Stimulated activated CD4-positive, alpha-beta T cell treated with anti-CD3 and anti-CD28 coated beads, Interleukin-1b, Interleukin-23, amount 100 ng/mL, for 1 hour (primary cell): ENCODE measurements at places on chromosomes 4 and X.

GRCh38 chr4:83516042-83516772, 19.7 kb upstream of the GPAT3 start:
- DNase-seq: no peak

DNA sequence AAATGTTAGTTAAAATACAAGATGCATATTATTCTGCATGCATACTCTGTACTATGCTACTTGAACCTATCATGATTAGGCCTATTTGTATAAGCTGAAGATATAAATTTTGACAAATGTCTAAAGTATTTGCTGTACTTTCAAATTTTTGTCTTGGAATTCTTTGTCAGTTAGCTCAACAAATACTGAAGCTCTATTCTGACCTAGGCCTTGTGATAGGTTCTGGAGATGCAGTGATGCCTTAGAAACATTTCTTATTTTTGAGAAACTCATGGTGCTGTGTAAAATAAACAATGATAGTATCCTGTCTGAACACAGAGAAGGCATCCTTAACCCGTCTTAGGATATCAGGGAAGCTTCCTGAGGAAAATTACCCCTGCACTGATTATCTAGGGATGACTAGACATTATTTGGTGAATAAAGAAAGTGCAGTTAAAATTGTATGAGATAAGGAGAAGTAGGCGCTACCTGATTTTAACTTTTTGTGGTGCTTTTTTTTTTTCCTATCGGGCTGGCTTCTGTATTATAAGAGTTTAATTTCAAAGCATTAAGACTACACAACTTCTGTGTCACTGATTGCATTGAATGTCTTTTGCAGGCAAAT, 43.4 kb downstream of the MOB1B start:
- no peak for DNase-seq

GRCh38 chr4:70997546-70997945, 4.1 kb downstream of the DCK start:
- DNase-seq: no peak

- DNase-seq: no peak
These were observed 115.7 kb upstream of the LSM6 start for GRCh38 chr4:146059865-146060264.

DNA sequence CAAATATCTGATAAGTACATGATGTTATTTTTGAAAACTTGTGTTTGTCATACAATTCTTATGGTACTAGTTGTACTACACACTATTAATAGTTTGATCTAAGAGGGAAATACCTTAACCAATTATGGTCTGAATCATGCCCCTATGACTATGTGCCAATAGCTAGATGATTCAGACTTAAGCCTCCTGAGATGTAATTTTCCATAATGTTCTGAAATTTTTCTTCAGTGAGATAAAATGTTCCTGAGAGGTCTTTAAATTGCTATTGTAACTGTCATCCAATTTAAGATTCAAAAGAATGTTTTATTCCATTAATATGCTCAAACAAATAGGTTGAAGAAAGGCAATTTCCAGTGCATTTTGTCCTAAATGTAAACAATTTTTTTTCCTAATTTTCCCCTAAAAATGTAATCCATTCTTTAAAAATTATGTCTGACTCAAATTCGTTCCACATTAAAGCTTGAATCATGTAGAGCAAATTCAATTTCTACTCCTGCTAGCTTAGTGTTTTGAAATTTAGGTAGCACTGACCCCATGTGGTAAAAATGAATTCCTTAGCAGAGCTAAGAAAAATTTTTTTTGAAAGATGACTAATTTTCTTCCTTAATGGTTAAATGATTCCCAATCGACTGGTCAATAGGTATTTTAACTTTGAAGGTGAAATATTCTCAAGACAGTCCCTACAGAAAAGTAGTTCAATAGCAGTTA, 49.1 kb downstream of the APOOL start:
- DNase-seq: no peak

DNA sequence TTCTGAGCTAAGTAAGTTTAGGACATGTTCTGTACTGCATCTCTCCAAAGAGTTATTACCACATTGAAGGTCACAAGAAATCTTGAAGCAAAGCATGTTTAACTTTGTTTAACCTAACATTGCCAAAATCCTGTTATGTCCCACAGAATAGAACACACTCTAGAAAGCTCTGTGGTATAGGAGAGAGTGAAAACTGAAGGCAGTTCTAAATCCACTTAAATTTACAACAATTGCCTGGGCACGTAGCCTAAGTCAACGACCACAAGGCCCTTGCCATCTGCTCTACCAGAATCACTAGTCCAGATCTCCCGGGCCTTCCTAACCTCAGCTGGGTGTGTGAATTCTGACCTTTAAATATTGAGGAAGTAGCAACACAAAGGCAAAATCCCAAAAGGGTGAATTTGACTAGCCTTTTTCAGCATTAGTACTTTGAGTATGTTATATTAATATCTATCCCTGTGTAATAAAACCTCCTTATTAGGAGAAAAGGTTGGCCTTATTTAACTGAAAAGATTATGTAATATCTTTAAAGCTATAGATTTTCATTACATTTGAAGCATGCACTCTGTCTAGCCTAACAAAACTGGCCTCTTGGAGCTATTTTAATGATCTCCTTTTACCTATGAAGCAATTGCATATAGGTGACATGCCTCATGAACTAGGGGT, 4.5 kb upstream of the MAML3 start:
- DNase-seq: no peak

GRCh38 chr4:156915221-156915620, 56.4 kb downstream of the PDGFC start:
- DNase-seq: no peak

DNA sequence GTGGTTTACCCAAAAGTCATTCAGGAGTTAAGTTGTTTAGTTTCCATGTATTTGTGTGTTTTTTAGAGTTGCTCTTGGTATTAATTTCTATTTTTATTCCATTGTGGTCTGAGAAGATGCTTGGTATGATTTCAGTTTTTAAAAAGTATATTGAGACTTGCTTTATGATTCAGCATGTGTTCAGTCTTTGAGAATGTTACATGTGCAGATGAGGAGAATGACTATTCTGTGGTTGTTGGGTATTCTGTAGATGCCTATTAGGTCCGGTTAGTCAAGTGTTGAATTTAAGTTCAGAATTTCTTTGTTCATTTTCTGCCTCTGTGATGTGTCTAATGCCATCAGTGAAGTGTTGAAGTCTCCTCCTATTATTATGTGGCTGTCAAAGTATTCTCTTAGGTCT, 249.4 kb downstream of the ARHGAP10 start:
- no peak for DNase-seq

DNA sequence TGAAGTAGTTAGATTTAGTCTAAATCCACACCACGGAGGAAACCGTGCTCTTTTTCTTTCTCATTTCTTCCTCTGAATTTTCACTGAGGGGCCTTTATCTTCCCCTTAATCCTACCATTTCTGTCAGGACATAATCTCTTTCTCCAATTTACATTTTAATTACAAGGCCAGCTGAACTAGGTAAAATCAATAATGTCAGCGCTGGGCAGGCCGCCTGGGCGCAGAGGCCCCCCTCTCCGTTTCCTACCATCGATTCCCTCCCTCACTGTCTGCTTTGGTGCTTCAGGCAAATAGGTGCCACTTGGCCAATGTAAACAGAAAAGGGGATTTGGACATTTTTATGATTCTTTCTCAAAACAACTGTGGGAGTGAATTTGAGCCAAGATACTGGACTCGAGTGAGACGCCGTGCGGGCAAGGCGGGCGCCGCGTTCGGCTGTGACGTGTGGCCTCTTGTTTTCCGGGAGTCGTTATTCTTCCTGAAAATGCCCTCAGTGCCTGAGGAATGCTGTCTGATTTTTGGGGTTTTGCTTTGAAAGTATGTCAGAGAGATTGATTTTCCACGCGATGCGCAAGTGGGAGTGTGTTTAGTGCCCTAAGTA, 22.6 kb downstream of the UVSSA start:
- DNase-seq: no peak

DNA sequence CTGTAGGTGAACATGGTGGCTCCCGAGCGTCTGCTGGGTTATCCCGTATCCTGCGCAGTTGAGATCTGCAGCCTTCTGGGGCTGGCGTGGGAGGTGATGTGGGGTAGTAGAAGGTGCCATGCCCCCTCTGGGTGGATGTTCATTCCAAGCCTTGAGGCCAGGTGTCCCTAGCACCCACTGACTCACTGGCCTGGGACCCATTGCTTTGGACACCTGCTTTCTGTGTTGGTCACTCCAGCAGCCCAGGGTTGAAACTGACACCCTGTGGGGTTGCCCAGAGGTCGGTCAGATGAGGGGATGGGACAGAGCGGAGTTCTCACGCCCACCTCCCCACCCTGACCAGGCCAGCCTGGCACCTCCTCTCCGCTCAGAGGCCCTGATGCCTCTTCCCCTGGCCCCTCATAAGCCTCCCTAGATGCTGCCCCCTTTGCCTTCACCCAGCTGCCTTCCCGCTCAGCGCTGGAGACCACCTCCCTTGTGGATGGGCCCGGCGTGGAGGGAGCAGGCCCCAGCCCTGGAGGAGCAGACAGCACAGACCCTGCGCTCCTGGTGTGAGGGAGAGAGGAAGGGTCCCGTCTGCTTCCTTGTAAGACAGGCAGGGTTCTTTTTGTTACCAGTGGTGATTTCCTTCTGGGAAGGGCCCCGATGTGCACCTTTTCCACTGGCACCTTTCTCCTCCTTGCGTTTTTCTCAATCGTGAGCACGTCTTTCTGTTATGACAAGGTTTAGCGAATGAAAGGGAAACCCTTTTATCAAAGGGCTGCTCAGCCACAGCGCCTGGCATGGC, 2.0 kb downstream of the DOK7 start:
- no peak for DNase-seq

GRCh38 chr4:34731070-34731469, 1513.2 kb downstream of the ARAP2 start:
- no peak for DNase-seq

DNA sequence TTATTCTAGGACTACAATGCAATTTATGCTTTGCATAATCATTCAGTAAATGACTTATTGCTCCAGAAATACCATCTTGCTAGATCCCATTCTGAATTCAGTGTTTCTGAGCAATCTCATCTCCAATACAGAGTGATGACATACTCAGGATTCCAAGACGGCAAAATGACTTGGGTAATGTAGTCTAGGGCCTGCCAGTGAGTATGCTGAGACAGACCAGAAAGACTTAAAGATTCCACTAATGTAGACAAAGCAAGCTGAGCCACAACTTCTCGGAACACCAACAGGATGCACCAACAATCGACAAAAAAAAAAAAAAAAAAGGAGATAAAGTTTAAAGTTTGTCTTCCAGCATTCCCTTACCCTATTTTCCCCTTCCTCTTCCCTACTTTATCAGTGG, 919 bp upstream of the SEC24B start:
- DNase-seq: no peak

DNA sequence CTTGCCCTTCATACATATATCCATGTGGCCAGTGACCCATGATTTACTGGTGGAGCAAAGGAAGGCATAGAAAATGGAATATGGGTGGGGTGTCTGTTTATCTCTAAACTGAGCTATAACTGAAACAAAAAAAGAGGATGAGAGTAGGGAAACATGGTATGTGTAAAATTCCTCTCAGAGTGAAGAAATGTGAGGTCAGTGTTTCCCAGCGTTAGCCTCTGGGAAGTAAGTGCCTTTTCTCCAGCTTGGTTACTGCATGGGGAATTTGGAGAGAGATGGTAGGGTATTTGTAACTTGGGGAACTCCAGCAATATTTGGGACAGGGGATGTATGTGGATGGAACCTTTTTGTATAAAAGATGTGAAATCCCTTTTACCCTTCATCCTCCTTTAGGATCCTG, 89.4 kb downstream of the AFF1 start:
- DNase-seq: no peak

DNA sequence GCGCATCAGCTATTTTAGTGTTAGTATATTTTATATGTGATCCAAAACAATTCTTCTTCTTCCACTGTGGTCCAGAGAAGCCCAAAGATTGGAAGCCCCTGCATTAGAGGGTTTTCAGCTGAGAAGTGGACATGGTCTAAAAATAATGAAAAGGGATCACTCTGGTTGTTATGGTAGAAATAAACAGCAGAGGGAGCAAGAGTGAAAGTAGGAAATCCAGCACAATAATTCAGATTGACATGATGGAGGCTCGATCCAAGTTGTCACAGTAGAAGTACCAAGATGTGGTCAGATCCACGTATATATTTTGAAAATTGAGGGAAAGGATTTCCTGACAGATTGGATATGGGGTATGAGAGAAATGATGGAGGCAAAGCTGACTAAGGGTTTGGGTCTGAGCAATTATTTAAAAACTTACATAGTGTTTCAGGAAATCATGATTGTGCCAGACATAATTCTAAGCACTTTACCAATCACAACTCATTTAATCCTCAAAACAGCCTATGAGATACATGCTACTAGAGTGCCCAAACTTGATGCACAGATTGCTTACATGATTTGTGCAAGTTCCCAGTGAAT, 17.0 kb upstream of the TMEM144 start:
- DNase-seq: no peak

- peak; percentile 3 for DNase-seq
These were observed 251.4 kb upstream of the DDX53 start for GRCh38 chrX:22748093-22748999.

DNA sequence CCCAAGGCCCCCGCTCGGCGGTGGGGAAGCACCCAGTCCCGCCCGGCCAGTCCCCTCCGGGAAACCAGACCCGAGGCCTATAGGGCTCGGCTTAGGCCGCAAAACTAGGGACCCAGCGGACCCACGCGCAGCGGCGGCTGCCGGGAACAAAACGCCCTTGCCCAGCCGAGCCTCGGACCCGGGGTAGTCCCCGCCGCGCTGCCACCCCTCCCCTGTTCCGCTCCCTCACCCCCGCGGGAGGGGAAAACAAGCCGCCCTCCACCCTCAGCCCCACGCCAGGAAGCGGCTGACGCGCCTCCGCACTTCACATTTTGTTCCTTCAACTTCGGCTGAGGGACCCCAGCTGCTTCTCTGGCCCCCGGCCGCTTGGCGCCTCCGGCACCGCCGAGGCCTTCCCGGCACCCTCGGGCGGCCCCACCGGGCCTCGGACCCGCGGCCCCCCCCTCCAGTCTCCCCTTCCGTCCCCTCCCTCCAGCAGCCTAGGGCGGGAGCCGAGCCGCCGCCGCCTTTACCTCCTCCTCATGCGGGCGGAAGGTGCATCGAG, 694 bp downstream of the PDS5A start:
- peak; percentile 20 for DNase-seq

- DNase-seq: no peak
These were observed 40.9 kb downstream of the ADH5 start for GRCh38 chr4:99047710-99048109.

- no peak for DNase-seq
These were observed 110.3 kb downstream of the HMX1 start for GRCh38 chr4:8761167-8761823.

GRCh38 chr4:8461086-8461485, 20.5 kb downstream of the TRMT44 start:
- DNase-seq: no peak

- DNase-seq: no peak
These were observed 20.3 kb upstream of the DYNLT3 start for GRCh38 chrX:37867536-37868153.

DNA sequence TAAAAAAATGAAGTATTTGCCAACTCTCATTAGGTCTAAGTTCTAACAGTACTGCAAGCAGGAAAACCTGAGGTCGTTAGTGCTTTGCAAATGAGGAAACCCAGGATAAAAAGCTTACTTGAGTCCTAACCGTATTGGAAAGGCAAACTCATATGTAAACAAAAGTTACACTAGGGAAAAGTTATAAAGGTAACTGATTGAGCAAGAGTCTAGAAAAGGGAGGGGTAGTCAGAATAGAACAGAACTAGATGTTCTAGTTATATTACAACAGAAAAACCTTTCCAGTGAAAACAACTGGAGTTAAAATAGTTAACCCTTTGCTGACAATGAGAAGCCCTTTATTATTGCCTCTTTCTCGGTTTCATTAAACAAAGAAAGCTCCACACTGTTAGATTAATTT, 66.4 kb upstream of the MAOA start:
- no peak for DNase-seq
